ENCODE measurements at places on chromosomes 1 and 21.

GRCh38 chr21:29034678-29035077 lies 10.2 kb downstream of the USP16 start:
- no peak for DNase-seq

DNA sequence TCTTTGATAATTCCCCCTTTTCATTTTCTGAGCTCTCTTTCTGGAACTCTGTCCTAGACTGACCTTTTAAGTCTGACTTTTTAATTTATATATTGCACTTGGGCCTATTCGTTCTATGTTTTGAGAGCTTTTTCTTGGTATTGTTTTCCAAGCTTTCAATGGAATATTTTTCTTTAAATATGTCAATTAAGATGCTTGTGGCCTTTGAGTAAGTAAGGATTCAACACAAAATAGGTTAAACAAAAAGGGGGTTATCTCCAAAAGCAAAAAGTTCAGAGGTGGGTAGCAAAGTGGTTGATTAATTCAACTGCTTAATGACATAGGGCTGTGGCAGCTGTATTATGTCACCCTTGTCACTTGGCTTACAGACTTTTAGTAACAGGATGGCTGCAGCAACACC lies 315.9 kb downstream of the LMX1A start:
- DNase-seq, result no peak

DNA sequence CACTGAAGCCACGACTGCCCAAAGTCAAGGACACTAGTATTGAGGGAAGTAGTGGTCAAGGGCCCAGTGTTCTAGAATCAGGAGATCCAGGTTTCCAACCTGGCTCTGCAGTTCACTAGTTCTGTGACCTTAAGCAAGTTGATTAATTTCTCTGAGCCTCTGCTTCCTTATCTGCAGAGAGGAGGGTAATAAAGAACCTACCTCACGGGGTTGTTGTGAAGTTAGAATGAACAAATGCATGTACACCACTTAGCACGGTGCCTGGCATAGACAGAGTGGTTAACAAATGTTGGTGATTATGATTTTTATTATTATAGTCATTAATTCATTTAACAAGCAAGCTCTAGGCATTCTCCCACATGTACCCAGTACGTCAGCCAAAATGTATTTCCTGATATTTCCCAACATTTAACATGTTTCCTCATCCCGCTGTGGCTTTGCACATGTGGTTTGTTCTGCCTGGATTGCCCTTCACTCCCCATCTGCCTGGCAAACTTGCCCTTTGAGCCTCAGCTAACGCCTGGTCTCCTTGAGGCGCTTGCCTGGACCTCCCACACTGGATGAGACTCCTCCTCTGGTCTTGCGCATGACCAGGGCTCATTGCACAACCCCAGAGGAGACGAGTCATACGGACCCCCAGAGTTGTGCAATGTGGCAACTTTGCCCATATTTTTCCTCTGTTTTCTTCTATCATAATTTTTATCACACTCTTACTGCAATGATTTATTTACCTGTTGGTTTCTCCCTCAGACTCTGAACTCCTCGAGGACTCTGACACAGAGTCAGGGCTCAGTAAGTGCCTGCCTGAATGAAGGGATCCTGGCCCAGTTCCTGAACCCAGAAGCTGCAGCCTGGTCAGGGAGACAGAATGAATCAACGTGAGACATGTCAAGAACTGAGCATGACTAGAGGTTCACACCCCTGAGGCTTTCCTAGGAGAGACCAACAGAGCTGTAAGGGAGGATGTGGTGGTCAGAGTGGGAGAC lies 20.7 kb upstream of the MFSD2A start:
- DNase-seq, result no peak

DNA sequence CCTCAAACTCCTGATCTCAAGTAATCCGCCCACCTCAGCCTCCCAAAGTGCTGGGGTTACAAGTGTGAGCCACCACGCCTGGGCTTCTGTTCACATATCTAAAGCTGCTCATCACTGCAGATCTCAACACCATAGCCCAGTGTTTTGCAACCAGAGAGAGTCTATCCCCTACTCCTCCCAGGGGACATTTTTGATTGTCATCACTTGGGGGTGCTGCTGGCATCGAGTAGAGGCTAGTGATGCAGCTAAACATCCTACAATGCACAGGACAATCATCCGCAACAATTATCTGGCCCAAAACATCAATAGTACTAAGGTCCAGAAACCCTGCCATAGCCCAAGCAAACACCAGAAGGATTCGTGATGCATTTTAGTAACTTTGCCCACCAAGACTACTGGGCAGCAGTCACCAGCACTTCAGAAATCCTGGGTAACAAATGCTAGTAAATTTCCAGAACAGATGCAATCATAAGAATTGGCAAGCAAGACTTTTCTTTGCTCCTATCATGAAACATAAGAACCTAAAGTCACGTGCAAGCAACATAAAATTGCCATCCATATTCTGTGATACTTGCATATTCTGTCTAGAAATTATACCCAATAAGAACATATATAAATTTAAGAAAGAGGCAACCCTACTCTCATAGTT lies 159.2 kb downstream of the APP start:
- no peak for DNase-seq

Data from CD4-positive, alpha-beta T cell treated with Interleukin-1 beta for 1 hour (primary cell).